ENCODE measurements at places on chromosomes 7 and 10.

DNA sequence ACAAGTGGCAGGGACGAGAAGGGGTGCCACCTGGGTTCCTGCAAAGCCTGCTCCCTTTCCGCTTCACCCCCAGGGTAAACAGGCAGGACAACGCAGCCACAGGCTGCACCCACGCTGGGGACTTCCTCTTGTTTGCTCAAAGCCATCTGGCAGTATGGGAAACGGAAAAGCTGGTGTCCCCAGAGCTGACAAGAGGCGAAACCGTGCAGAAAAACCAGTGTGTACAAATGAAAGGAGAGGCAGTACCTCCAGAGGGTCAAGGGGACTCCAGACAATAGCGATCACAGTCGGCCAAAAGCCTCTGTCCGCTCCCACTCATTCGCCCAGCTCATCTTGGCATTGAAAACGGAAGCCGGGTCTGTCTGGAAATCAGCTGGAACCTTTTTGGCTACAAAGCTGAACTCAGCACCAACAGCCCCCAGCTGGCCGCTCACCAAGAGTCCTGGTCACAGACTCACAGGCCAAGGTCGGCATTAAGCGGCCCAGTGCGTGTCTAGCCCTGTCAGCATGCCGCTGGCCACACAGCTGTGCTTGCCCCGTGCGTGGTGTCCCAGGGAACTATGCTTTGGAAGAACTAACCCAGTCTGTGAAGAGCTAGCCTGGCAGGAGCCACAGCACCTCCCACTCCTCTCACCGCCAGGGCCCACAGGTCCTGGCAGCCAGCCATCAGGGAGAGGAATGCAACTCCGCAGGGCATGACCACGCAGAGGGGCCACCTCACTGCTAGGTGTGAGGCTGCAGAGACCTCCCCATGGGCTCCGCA, 10.4 kb downstream of the TNS3 start:
- DNase-seq, result no peak

- DNase-seq, result no peak
These were observed 40.7 kb upstream of the AP5Z1 start for GRCh38 chr7:4734587-4735345.

DNA sequence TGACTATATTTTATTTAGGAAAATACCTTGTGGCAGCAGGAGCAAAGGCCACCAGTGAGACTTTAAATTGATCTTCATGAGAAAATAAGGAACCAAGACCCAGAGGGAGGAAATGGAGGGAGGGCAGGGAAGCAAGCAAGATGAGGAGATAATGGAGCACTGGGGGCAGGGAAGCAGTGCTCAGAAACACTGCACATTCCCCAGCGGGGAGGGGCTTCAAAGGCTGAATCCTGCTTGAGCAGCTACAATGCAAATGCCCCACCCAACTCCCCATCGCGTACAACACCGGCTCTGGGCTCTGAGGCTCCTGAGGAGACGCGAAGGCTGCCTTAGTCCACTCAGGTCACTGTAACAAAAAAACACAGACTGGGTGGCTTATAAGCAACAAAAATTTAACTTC, 503.8 kb downstream of the GRID1 start:
- DNase-seq, result no peak

DNA sequence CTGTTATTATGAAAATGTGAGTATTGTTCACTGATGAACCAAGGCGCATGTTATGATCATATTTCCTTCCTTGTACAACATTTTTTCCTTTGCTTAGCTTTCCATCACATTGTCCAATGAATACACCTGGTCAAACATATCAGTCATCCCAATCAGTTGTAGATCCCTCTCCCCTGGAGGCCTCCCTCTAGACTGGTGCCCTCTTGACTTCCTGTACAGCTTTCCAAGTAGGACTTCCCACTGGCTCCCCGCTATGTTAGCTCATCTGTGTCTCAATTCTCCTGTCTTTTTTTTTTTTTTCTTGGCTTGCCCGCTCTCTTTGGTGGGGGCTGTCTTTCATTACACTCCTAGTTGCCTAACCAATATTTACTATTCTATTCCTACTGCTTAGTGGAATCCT, 214.2 kb upstream of the NPY start:
- DNase-seq, result no peak

DNA sequence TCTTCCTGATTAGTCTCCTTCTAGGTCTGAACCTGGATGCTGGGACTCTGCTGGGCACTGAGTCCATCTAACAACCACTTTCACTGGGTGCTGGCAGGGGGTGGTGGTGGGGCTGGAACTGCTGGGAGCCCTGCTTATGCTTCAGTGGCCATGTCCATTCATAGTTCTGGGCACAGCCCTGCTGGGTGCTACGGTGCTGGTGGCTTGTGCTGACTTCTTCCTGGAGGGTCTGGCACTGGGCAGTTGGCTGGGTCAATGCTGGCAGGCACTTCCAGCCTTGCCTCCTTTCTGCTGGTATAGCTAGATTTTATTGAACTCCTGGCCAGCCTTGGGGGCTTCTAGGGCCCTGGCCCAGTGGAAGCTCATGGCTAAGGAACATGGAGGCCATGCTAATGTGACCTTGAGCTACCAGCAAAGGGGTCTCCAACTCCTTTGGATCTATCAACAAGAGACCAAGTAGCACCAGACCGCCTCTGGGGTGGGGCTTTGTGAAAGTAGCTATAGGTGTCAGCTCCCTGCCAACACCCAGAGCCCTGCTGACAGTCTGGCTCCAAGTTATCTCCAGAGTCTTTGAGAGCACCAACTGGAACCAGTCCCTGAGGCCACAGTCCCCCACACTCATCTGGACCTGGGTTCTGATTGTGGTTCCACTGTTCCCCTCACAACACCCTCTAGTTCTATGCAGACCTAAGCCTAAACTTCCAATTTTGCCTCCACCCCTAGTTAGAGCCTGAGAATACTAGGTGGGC, 99.6 kb downstream of the MAGI2 start:
- no peak for DNase-seq

GRCh38 chr10:35765066-35765527, 123.0 kb upstream of the FZD8 start:
- no peak for DNase-seq

DNA sequence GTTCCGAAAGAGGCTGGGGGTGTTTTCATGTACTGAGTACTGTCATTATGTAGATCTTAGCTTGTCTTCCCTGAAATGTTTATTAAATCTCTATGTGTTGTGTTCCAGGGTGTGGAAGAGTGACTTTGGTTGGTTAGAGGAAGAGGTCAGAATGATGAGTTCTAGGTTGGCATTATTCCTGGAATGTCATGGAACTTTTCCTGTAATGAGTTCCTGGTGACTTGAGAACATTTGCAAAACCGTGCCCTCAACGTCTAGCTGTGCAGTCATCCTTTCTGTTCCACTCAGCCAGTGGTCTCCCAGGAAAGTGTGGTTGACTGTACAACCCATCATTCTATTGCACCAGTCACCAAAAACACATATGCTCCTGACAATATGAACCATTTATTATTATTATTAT, 129.6 kb downstream of the BICC1 start:
- no peak for DNase-seq

DNA sequence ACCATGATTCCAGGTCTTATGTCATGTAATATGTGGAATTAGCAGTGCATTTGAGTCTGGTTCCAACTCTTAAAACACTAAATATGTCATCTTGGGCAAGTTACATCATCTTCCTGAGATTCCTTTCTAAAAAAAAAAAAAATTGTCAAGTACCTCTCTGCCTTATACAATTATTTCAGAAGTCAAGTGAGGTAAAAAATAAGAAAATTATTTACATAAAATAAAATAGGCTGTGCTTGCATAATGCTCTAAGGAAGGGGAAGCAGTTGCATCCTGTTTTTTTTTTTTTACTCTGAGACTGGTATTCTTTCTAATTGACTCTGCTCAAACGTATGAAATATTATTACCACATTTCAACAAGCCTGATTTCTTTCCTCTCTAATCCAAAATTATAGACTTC, 55.1 kb upstream of the SEMA3A start:
- no peak for DNase-seq

DNA sequence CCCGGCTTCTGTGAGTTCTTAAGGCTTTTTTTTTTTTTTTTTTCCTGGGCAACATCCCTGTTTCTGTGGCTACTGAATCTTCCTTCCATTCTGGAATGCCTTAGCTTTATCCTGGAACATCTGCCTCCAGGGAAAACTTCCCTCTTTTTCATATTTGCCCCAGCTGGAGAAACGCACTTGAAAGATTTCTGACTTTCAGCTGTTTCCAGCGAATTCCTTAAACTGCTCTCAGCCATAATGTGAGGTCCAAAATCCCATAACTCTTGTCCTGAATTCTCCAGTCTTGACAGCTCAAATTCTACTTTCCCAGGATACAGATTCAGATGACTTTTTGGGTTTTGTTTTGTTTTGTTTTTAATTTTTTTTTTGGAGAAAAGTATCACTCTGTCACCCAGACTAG, 263.6 kb upstream of the AUTS2 start:
- no peak for DNase-seq

DNA sequence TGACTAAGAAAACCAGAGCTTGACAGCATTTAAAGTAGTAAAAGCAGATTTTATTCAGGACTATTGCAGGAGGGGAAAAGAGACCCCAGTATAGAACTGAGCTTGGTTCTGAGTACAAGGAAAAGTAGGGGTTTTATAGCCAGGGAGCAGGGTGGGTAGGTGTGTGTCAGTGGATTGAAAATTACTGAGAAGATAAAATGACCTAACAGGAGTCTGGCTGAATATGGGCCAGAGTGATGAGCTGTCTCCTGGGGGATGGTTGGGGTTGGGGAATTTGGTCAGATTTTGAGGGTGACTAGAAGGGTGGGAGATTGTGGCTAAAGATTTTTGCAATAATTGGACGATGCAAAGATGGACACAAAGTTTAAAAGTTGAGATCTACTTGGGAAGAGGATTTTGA, 114.0 kb downstream of the ST7 start:
- DNase-seq, result no peak
